ENCODE measurements at places on chromosomes 13 and 19.

DNA sequence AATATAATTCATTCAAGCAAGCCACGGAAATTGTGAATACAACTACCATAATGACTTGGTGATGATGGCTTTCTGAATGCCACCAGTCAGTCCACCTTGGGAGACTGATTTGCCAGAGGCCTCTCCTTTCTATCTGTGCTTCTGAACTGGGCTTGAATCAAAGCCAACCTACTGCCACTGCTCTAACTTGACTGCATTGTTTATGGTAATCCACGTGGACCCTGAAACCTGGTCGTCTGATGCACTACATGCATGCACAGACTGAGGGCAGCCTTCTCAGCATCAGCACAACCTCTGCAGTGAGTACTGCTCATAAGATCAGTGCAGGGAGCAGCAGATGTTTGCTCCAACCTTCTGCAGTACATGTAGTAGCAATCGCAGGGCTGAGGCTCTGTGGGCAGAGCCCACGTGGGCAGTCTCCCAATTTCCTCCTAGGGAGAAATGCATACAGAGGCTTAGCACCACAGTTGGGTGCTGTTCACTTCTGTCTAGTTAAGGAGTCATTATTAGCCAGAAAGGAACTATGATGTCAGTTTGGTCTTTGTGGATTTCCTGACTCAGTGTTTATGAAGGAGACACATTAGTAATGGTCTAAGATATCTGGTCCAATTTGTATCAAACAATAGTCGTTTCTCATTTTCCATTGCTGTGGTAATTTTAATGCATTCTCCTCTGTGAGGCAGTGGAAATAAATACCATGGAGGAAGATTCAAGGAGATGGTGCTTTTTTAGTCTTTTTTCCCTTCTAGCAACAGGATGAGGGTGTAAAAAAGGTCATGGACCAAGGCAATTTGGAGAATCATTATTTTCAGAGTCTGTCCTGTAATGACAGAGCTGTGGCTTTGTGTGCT lies 82.5 kb downstream of the AKAP11 start:
- DNase-seq, result no peak

DNA sequence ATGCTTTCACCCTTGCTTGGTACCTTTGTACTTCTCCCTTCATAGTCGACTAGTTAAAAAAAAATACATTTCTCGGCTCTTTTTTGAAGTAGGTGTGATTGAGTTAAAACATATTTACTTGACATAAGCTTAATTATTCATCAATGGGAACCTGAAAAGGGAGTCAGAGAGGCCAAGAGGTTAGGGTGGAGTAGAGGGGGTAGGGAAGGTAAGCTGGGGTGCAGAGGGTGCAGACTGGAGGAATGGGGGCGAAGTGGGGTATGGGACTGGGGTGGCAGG lies 701 bp upstream of the HIF3A start:
- DNase-seq, result no peak

GRCh38 chr13:113468029-113468428 lies 14.7 kb upstream of the ADPRHL1 start:
- DNase-seq, result no peak

- DNase-seq, result no peak
Observed at GRCh38 chr13:49429121-49429520, 14.7 kb downstream of the CAB39L start.

DNA sequence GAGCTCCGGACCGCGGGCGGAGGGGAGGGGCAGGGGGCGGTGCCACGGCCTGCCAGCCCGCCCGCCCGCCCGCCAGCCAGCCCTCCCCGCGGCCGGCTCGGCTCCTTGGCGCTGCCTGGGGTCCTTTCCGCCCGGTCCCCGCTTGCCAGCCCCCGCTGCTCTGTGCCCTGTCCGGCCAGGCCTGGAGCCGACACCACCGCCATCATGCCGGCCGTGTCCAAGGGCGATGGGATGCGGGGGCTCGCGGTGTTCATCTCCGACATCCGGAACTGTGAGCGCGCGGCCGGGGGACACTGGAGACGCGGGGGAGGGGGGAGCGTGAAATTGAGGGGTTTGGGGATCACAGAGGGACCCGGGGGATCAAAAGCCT lies at the start of gene AP2A1:
TSS of gene AP2A1 (plus strand) at position 72 of the 370 bp plus-strand sequence. CDS start at position 205, 133 bp downstream.
- no peak for DNase-seq

DNA sequence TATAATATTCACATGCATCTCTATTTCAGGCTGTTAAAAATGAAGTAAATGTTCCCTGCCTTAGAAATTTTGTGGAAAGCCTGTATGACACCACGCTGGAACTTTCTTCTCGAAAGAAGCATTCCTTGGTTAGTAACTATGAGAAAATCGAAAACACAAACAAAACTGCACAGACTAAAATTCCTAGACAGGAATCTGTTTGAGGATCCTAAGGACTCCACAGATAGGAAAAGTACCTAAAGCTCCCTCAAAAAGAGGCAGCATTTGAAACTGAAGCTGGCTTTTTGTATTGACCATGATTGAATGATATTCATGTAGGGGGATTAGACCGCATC lies 103.4 kb downstream of the FRY start:
- DNase-seq, result no peak

GRCh38 chr13:51519771-51520216 lies 64.5 kb upstream of the WDFY2 start:
- no peak for DNase-seq
